ENCODE measurements at places on chromosomes 12 and 14. TPM values are rescaled to one million over a fixed set of nuclear protein-coding genes. Genes with fewer than 3 reads are reported as not detected.

- DNase-seq, result no peak
Observed at GRCh38 chr14:21711360-21711961, 37.8 kb upstream of the OR4E1 start.

DNA sequence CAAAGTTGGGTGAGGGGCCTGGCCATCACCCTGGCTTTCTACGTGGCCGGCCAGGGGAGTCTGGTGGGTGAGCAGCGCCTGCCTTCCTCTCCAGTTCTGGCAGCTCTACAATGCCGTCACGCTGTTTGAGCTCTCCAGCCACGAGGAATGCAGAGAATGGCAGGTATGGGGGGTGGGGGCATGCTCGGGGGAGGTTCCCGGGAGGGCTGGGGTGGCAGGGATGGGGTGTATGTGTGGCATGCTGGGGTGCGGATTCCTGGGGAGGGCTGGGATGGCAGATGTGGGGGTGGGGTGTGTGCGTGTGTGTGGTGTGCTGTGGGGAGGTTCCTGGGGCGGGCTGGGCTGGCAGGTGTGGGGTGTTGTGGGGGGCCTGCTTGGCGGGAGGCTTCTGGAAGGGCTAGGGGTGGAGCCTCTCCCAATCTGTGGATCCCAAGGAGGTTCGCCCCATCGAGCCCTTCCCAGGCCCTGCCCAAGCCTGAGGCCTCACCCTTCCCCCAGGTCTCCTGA, 18.5 kb downstream of the RHOF start:
- DNase-seq, result peak; percentile 43

The SSPN gene
- 49.8 TPM for total RNA-seq

The TTC9 gene
- 0.70 TPM for total RNA-seq

DNA sequence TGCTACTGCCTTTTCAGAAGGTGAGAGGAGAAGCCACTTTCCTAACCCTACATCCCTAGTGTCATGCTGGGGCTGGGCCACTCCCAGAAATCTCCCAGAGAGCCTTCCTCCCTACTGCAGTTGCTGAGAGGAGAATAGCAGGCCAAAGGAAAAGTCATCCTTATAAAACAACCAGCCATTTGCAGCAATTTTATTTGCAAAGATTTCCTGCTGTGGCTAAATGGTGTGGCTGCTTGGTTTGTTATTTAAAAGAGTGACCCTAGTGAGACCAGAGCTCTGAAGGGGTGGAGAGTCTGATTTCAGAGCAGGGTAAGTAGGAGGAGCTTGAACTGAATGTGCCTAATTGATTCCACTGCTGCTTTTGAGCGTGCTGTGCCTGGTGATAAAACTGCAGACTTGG, 232.0 kb downstream of the GRIN2B start:
- DNase-seq, result no peak

The MMP17 gene
- 0.73 TPM for total RNA-seq

DNA sequence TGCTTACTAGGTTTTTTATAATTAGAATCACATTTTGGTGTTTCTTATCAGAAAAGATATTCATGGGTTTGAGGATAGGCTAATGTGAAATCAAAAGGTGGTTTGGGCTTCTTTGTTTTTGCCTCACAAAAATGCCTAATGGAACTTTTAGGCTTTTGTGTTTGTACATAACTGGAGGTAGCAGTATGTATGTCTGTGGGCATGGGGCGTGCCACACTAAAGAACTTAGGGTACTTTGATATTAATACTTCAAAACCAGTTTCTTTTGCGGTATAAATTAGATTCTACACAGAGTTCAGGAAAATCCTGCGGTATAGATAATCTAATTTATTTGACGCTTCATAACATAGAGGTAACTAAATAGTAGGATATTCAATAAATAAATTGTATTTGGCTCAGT, 1.9 kb downstream of the ETV6 start:
- no peak for DNase-seq

GRCh38 chr12:68614105-68614679, 3.5 kb downstream of the RAP1B start:
- DNase-seq, result no peak

The CYP27B1 gene
- 0.49 TPM for total RNA-seq

The TEX52 gene
- total RNA-seq, result not detected

DNA sequence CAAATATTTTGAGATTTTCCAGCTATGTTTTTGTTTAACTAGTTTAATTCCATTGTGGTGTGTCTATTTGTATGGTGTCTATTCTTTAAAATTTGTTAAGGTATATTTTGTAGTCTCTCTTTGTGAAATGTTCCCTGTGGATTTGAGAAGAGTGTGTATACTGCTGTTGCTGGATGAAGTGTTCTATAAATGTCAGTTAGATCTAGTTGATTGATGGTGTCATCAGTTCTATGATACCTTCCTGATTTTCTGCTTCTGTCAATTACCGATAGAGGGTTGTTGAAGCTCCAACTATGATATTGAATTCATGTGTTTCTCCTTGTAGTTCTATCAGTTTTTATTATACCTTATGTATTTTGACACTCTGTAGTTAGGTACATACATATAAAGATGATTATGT, 53.1 kb downstream of the FUT8 start:
- DNase-seq, result no peak

DNA sequence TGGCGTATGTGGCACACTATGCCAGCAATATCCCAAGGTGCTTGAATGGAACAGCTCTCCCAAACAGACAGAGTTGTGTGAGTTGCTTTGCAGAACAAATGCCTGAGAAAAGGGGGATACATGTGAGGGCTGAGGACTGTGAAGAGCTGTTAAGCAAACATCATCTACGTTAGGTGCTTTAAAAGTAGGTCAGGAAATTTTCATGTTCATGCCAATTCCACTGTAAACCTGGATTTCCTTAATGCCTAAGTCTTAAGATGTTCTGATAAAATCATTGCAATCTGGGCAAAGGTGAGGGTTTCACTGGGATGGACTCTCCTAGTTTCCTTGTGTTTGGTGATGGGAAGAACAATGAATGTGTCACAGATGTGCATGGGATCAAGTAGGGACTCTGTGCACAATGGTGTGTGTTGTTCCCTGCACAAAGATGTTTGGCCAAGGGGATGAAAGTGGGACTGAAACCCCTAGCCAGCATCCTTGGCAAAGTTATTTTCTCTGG, 227.9 kb downstream of the KTN1 start:
- DNase-seq, result no peak

The SFSWAP gene
- total RNA-seq, result 19.4 TPM

The NUAK1 gene
- 42.1 TPM for total RNA-seq

GRCh38 chr12:23236066-23236780, 611.3 kb downstream of the ETNK1 start:
- DNase-seq, result no peak

The GPR65 gene
- 0.62 TPM for total RNA-seq

DNA sequence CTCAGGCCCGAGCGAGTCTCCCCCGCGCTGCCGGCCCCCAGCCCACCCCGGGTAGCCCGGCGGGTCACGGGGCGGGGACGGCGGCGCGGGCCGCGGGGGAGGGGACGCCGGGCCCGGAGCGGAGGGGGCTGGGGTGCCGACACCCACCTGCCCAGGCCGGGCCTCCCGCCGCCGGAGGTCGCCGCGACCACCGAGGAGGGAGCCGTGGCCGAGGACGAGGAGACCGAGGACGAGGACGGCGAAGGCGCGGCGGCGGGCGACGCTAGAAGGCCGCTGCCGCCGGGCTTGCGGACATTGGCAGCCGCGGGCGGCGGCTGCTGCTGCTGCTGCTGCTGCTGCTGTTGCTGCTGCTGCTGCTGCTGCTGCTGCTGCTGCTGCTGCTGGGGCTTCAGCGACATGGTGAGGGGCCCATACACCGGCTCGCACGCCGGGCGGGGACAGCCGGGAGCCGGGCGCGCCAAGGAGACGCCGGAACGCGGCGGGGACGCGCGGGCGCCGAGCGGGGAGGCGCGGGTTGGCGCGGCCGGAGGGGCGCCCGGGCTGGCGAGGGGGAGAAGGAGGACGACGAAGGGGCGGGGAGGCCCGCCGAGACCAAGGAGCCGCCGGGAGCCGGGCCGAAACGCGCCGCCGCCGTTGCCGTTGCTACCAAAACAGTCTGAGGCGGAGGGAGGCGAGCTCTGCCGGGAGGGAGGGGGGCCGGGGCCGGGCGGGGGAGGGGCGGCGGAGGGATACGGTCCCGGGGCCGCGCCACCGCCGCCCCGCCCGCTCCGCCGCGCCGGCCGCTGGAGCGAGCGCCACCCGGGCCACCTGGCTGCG, at the start of gene ATXN2:
Gene ATXN2 (minus strand): TSS at position 679 of the 816 bp plus-strand sequence. CDS start 281 bp downstream, at position 398.
- peak; percentile 86 for DNase-seq

DNA sequence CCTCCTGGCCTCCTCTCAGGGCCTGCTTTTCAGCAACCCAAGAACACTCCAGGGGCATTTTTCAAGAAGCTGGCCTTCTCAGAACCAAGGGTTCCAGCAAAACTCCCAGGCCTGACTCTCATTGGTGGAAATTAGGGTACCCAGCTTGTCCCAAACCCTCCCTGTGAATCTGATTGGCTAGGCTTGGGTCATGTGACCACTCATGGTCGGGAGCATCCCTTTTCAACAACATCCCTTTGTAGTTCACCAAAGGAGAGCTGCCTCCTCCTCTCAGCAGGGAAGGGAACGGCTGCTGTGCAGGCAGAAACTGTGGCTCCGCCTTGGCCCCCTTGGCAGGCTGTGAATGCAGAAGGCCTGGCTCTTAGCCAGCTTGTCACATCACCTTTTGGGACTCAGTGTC, 94.5 kb downstream of the AACS start:
- no peak for DNase-seq

GRCh38 chr14:82694820-82695219, 1161.2 kb upstream of the SEL1L start:
- no peak for DNase-seq

DNA sequence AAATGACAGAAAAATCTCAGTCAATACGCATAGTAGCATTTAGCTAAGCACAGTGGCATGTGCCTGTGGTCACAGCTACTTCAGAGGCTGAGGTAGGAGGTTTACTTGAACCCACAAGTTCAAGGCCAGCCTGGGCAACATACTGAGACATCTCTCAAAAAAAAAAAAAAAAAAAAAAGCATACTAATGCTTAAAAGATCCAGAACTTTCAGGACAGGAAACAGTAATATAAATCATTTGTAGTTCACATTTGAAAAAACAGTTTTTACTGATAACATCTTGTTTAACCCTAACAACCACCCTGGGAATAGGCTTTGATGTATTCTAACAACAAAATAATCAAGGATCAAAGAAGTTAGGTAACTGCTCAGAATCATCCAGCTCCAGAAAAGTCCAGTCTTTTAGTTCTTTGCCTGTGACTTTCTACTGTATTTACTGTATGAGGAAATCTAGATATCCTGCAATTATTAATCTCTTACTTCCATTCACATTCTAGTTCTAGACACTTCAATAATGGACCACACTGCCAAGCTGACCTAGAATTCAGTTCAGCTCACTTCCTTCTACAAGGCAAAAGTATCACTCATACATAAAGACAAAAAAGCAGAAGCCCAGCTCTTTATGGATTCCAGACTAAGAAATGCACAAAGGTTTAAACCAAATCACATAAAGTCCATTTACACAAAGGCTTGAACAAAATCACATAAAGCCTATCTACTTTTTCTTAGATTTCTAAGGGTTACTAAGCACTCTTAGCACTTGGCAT, 28.5 kb downstream of the PAWR start:
- no peak for DNase-seq

- DNase-seq, result no peak
Observed at GRCh38 chr12:1594006-1594260, 448 bp downstream of the FBXL14 start.

The ERBB3 gene
- 2.8 TPM for total RNA-seq

- no peak for DNase-seq
Observed at GRCh38 chr12:111406474-111407376, 1.0 kb downstream of the SH2B3 start.

DNA sequence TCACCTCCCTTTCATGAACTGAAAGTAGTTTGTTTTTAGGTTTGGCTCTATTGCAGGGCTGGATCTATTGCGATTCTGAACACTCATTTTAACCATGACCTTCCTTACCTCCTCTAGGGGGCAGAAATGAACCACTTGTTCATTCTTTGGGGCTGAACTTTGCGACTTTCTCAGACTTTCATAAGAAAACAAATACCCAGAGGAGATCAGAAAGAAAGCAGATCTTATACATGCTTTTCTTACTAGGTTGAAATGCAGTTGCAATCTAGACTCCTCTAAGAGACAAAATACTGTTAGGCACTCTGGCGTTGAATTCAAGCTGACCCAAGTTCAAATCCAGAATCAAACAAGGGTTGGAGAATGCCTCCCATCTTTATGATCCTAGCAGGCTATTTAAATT, 32.6 kb upstream of the PLEKHG3 start:
- DNase-seq, result no peak

GRCh38 chr12:131024026-131024425, 70.3 kb downstream of the ADGRD1 start:
- no peak for DNase-seq

DNA sequence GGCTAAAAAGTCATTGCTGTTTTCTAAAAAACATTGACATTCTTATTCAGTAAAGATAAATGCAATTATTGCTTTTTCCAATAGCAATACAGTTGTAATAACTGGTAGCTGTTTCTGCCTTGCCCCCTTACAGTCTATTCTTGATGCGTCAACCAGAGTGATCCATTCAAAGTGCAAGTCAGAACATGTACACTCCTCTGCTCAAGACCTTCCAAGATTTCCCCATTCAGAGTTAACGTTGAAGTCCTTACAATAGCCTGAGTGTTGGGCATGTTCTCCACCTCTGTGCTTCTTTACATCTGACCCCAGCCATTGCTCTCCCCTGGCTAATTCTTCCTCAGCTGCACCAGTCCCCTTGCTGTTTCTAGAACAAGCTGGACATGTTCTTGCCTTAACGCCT, 24.3 kb downstream of the VRK1 start:
- DNase-seq, result no peak

DNA sequence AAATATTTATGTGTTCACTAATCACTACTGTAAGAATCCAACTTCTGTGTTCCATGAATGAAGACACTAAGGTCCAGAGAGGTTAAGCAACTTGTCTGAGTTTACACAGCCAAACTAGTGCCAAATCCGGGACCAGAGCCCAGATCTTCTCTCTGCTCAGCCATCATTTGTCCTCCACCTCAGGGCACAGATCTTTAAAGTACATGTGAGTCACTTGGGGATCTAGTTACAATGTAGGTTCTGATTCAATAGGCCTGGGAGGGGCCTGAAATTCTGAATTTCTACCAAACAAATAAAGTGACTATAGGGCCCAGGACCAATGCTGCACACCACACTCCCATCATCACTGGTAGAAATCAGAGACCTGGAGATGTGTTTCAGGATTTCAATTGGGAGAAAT, 162.9 kb downstream of the GXYLT1 start:
- DNase-seq, result no peak

DNA sequence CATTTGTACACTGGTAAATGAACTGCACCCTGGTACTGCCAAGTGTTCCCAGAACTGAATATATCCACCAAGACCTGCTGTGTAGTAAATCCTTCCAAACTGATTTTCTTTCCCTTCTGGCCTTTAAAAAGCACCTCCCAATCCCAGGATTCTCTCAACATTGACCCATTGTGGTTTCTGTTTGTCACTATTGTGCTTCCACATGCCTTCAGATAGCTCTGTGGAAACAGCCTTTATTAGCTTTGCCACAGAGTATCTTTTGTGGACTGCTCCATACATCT, 949 bp upstream of the KIF21A start:
- no peak for DNase-seq

GRCh38 chr12:122836027-122836921, 1.0 kb downstream of the HIP1R start:
- no peak for DNase-seq

The GLIPR1L1 gene
- total RNA-seq, result not detected

The FOXG1 gene
- total RNA-seq, result not detected

All from Right ventricle myocardium inferior (tissue), 1 donor.